ENCODE measurements at places on chromosomes 6 and 20.

DNA sequence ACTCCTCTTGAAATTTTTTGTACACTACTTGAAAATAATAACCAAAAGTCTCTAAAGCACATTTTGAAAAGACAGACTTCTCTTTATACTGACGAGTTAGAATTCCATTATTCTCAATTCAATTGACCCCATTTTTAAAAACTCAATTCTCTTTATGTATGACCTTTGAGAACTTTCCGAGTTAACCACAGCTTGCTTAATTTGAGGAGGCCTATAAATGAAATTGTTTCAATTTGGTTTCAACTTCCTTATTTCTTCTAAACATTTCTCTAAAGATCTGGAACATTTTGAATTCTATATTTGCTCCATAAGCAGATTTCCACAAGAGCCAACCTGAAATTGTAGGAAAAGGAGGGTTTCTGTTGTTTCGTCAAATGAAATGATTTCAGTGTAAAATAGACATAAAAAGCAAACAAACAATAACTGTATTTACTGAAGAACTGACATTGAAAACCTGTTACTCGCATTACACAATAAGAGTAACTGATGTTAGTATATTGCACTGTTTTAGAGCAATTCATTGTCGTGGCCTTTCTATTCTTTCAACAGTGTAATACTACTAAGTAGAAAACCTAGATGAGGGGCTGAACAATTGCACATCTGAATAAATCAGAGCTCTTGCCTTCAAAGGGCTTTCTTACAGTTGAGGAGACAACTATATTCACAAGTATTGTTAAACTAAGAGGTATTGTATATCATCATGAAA lies 223.6 kb downstream of the HIVEP2 start:
- H3K36me3 ChIP-seq: no peaks in the 10 kb centered on the region
- no peaks in the 10 kb centered on the region for H3K4me1 ChIP-seq
- no peak overlapping the region for H3K27ac ChIP-seq

DNA sequence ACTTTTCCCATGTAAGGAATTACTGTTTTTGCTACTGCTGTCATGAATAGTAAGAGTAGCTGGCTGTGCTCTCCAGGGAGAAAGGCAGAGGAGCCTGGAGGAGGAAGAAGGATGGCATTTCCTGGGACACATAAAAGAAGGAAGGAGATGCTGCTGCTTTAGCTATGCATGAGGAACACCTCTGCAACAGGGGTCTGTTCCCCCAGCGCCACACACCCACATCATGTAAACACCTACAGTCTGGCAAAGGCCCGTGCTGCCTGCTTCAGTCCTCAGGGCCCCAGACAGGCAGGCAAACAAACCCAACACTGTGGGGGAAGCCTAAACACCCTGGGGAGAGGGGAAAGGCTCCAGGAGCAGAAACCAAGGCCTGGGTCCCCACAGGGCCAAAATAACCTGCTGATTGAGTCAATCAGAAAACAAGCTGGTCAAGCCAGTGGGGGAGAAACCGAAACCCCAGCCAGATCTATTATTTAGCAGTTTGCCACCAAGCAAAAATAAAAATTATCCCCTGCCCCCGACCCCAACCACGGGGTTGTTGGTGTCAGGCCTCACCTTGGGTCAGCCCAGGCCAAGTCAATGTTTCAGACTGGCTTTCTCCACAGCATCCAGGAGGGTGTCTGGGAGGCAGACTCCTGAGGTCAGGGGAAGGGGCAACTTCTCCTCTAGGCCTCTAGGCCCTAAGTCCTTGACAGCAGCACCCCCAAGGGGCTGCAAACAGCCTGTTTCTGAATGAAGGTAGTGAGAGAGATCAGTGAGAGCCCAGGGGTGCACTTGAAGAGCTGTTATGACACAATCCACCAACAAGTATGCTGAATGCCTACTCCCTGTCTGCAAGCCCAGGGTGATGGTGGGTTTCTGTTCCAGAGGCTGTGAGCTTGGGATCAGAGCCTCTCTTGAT lies 34.6 kb upstream of the SCUBE3 start:
- no peaks in the 10 kb centered on the region for H3K27me3 ChIP-seq
- DNase-seq: no peak
- H3K36me3 ChIP-seq: no peaks in the 10 kb centered on the region
- no peak overlapping the region for H3K4me3 ChIP-seq
- H3K27ac ChIP-seq: no peak overlapping the region

- no peaks in the 10 kb centered on the region for H3K27me3 ChIP-seq
- no peak overlapping the region for H3K27ac ChIP-seq
- peaks cover 14% of the 10 kb centered on the region for H3K4me1 ChIP-seq
- H3K4me3 ChIP-seq: no peak overlapping the region
- no peak for DNase-seq
- H3K36me3 ChIP-seq: no peaks in the 10 kb centered on the region
Measured at GRCh38 chr20:6169251-6169650, 46.4 kb upstream of the FERMT1 start.

- no peak overlapping the region for H3K4me3 ChIP-seq
- H3K27me3 ChIP-seq: no peaks in the 10 kb centered on the region
- no peaks in the 10 kb centered on the region for H3K36me3 ChIP-seq
- peaks cover 16% of the 10 kb centered on the region for H3K4me1 ChIP-seq
Measured at GRCh38 chr20:39990692-39991091, 698.3 kb downstream of the MAFB start.

DNA sequence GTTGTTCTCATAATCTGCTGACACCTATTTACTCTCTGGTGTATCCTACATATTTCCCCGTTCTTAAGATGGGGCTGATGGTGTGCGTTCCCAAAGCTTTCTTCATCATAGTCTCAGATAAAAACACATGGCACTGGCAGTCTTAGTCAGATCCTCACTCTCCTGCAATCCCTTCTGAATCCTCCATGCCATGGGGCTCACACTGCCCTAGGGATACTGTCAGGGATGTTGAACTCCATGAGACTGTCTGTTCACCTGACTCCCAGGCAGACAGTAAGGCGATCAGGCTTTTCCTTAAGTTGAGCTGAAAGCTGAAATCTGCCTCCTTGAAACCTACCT lies 76.0 kb downstream of the SLX4IP start:
- H3K36me3 ChIP-seq: no peaks in the 10 kb centered on the region
- no peaks in the 10 kb centered on the region for H3K27me3 ChIP-seq
- H3K27ac ChIP-seq: peak overlapping the region; percentile 88
- peaks cover 83% of the 10 kb centered on the region for H3K4me1 ChIP-seq

DNA sequence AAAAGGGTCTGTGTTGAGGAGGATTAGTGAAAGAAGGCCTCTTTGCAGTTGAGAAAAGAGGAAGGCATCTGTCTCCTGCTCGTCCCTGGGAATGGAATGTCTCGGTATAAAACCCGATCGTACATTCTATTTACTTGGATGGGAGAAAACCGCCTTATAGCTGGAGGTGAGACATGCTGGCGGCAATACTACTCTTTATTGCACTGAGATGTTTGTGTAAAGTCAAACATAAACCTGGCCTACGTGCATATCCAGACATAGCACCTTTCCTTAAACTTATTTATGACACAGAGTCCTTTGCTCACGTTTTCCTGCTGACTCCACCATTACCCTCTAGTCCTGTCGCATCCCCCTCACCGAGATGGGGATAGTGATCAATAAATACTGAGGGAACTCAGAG lies 4.5 kb downstream of the TDP2 start:
- peaks cover 39% of the 10 kb centered on the region for H3K4me1 ChIP-seq
- no peak for DNase-seq
- H3K27ac ChIP-seq: no peak overlapping the region
- H3K4me3 ChIP-seq: no peak overlapping the region

Measured in vagina (tissue), 2 donors.